ENCODE measurements at places on chromosomes 3 and 15. TPM values are rescaled to one million over a fixed set of nuclear protein-coding genes. Genes with fewer than 3 reads are reported as not detected.

Gene AADACL2
- total RNA-seq, result not detected

Gene DCUN1D1
- 17.5 TPM for total RNA-seq

Gene DUOXA2
- not detected for total RNA-seq

Gene SUCLG2
- 48.3 TPM for total RNA-seq

Gene TOMM70
- total RNA-seq, result 37.6 TPM

Gene FGF12
- total RNA-seq, result 0.31 TPM

Gene CELSR3
- 1.0 TPM for total RNA-seq

Gene CNTN4
- not detected for total RNA-seq

Gene EIF4E3
- total RNA-seq, result 1.4 TPM
